ENCODE measurements at places on chromosomes 7 and 10.
A peak's percentile ranks its signal among the peaks of the same experiment; 100 is the strongest.

GRCh38 chr7:80467069-80467468, 44.8 kb downstream of the GNAT3 start:
- DNase-seq: peak; percentile 89

DNA sequence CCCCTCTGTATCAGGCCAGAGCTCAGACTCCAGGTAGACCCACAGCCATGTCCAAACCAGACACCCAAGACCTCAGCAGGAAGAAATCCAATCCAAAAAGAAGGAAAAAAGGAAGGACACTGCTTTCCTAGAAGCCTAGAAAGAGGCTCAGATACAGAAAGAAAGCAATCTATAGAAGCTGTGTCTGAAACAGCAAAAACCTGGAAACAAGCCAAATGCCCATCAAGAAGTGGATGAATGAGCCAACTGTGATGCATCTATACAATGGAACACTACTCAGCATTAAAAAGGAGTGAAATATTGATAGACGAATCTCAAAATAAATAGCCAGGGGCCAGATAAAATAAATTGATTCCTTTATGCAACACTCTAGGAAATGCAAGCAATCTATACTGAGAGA, 31.6 kb downstream of the GRB10 start:
- DNase-seq: no peak

DNA sequence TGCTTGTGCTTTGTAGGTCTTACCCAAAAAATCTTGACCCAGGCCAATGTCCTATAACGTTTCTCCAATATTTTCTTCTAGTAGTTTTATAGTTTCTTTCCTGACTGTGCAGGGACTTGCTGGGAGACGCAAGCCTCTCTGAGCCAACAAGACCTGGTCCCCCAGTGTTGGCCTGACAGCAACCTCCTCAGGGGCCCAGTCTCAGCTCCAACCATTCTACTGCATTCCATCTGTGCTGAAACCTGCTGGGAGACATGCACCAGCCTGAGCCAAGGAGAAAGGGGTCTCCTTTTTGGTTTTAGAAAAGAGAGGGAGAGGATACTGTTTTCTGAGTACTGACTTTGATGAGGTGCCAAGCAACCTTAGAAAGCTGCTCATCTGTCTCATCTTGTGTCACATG, 251.4 kb downstream of the PRKG1 start:
- DNase-seq: no peak

DNA sequence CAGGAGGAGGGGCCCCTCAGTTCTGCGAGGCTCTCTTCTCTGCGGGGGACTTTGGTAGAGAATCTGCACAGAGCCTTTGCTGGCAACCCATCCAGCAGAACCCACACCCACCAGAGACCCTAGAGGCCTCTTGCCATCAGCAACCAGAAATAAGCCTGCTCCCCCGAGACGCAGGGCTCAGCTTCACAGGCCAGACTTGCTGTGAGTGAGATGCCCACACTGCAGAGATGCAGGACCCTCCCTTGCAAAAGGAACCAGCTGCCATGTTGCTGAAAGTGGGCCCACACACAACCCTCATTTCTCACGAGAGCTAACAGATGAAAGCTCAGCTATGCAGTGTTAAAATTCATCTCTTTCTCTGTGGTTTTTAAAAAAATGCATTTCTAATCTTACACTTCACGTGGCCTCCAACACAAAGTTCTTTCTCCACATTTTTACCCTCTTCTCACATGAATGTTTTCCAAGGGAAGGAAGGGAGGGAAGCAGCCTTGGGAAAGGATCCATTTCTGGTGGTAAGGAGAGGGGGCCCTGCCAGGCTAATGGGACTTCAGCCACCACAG, 171.6 kb downstream of the CCDC3 start:
- no peak for DNase-seq

GRCh38 chr7:821688-822087, 10.6 kb upstream of the SUN1 start:
- DNase-seq: no peak

- no peak for DNase-seq
Measured at GRCh38 chr7:50559881-50560280, 5.3 kb downstream of the DDC start.

GRCh38 chr10:21208666-21209316, 311.7 kb upstream of the NEBL start:
- no peak for DNase-seq

- peak; percentile 43 for DNase-seq
Measured at GRCh38 chr10:77974396-77975074, 48.0 kb upstream of the DLG5 start.

- DNase-seq: no peak
Measured at GRCh38 chr7:49669692-49670260, 103.7 kb upstream of the VWC2 start.

- DNase-seq: no peak
Measured at GRCh38 chr10:35674843-35675242, 32.7 kb upstream of the FZD8 start.

DNA sequence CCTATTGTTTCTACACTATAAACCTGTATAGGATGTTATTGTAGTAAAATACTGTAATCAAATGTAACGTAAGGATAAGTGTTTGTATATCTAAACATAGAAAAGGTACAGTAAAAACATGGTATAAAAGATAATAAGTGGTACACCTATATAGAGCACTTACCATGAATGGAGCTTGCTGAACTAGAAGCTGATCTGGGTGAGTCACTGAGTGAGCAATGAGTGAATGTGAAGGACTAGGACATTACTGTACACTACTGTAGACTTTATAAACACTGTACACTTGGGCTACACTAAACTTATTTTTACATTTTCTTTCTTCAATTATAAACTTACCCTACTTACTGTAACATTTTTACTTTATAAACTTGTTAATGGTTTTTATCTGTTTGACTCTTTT, 732.9 kb upstream of the LRRN3 start:
- DNase-seq: no peak

- peak; percentile 52 for DNase-seq
Measured at GRCh38 chr7:32536585-32536984, 41.3 kb downstream of the AVL9 start.

- no peak for DNase-seq
Measured at GRCh38 chr10:70284542-70285475, 1.0 kb upstream of the NPFFR1 start.

DNA sequence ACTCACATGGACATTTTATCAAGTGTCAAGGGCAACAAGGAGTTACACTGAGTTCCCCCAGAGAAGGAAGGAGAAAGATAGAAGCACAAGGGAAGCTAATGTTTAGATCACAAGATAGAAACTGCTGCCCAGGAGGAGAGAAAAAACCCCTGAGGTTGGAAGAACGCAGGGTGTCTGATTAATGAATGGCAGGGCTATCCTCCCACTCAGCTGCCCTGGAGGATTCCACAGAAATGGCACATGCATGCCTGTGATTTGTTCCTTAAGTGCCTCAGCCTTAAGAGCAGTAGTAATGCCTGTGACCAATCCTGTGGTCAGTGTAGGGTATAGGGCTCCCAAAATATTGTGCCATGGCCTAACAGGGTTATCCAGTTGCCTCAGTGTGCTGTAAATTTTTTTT, 20.2 kb downstream of the DNAJB9 start:
- no peak for DNase-seq

DNA sequence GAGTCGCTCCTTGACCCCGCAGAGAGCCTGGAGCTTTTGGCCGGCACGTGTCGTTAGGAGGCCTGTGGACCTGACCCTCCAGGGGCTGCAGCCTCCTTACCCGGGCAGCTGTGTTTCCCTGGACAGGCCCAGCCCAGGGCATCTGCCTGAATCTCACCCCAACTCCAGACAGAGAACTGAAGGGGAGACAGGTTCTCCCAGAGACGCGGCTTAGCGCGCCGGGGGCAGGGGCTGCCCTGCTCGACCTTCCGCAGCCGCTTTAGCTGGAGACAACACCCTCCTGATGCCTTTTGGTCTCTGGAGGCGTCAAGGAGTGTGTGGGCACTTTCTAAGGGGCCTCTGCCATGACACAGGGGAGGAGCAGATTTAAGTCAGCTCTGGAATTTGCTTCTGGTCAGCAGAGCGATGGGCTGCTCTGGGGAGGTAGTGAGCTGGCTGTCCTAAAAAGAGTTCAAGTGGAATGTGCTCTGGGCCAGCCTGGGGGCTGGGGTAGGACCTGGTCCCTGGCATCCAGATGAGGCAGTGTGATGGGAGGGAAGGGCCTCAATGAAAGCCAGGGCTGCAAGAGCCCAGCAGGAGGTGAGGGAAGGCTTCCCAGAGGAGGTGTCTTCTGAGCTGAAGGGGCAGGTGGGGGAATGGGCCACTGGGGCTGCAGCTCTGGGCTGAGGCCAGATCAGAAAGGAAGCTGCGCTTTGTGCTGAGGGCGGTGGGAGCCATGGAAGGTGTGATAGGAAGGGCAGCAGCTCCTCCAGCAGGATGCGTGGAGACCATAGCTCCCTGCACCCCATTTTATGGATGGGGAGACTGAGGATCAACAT, 5.8 kb downstream of the GRIFIN start:
- no peak for DNase-seq

GRCh38 chr10:110057456-110057855, 49.7 kb downstream of the ADD3 start:
- DNase-seq: no peak

DNA sequence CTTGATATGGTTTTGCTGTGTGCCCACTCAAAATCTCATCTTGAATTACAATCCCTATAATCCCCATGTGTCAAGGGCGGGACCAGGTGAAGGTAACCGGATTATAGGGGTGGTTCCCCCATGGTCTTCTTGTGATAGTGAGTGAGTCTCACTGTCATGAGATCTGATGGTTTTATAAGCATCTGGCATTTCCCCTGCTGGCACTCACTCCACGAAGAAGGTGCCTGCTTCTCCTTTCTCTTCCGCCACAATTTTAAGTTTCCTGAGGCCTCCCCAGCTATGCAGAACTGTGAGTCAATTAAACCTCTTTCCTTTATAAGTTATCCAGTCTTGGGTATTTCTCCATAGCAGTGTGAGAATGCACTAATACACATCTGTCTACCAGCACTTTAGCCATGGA, 109.5 kb upstream of the SDK1 start:
- DNase-seq: no peak

DNA sequence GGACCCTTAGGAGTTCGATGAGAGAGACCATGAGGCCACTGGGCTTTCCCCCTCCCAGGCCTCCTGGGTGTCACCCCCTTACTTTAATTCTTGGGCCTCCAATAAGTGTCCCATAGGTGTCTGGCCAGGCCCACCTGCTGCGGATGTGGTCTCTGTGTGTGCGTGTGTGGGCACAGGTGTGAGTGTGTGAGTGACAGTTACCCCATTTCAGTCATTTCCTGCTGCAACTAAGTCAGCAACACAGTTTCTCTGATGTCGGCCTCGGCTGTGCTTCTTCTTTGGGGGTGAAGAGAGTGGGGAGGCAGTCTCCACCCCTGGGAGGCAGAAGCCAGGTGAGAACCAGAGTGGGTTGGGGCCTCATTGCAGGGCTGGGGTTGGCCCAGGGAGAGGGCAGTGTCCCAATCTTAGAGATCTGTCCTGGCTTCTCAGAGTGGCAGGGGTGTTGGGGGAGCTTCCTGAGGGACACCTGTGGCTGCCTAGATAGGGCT, 1.5 kb downstream of the PVRIG start:
- DNase-seq: no peak

- no peak for DNase-seq
Measured at GRCh38 chr7:118872568-118872967, 648.1 kb downstream of the ANKRD7 start.

GRCh38 chr7:29038463-29038862, 80.3 kb upstream of the TRIL start:
- no peak for DNase-seq

DNA sequence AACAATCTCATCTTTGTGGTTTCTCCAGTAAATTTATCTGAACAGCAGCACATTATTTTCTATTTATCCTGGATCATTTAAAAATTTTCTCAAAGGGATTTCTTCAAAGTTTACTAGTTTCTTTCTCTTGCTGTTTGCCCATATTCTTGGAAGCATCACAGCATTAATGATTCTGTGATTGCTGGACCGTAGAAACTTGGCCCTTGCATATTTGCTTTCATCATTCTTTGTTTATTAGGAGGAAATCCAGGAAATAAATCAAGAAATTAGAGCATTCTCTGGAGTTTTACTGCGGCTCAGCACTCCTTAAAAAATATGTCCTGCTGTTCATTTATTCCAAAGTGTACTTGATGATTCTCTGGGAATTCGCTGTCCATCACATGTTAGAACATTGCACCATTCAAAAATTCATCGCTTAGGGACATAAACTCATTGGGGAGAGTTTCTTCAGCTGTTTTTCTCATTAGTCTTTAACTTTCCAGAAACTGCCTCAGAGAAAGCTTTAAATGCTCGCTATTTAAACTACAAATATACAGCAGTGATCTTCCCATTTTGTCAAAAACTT, 264.0 kb upstream of the CDC14C start:
- no peak for DNase-seq

GRCh38 chr10:114526126-114526503, 121.8 kb upstream of the AFAP1L2 start:
- DNase-seq: no peak

DNA sequence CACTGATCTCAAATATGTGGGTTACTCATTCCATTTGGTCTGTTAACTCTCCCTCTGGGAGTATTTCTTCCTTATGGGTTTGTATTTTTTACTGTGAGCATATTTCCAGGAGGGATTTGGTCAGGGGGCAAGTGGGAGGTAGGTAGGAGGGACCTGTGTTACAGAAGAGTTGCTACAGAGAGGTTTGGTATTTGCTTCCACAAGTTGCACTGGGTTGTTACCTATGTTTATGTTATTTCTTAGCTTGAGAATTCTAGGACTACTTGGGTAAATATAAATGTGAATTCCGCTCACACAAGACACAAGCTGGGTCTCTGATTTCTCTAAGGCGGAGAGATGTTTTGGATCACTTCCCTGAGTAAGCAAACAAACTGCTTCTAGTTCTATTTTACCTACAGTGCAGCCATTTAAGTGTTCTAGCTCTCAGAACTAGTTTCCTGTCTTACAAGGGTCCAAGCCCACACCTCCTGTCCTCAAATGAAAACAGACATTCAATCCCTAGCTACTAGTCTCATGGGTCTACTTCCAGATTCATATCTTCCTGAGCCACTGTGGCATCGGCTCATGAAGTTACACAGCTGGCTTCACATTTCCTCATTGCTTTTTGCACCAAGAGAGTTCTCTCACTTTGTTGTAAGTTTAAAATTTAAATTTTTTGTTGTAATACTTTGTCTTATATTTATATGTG, 75.4 kb upstream of the PPP1R3C start:
- no peak for DNase-seq

GRCh38 chr10:36597756-36598320, 527.6 kb upstream of the ANKRD30A start:
- no peak for DNase-seq
